CD4-positive, alpha-beta T cell treated with Interleukin-10 for 1 hour (primary cell): ENCODE measurements at places on chromosomes 7 and 10.

GRCh38 chr10:104327745-104328645 is 10.3 kb downstream of the ITPRIP start:
- DNase-seq = no peak

DNA sequence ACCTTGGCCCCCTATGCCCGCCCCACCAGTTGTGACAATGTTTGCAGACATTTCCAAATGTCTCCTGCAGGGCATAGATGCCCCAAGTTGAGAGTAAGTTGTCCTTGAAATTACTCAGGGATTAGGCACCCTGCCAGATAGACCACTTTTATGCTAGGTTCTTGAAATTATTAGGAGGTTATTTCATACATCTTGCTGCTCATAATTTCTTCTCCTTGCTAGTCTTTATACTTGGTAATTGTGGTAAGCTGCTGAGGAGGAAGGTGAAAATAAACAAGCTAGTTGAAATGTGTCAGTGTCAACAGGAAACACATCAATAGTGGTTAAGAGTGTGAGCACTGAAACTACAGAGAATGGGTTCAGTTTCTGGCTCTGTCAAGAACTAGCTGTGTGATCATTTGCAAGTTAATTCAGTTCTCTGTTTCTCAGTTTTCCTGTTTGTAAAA is 63.7 kb upstream of the AOAH start:
- DNase-seq = peak; percentile 61

DNA sequence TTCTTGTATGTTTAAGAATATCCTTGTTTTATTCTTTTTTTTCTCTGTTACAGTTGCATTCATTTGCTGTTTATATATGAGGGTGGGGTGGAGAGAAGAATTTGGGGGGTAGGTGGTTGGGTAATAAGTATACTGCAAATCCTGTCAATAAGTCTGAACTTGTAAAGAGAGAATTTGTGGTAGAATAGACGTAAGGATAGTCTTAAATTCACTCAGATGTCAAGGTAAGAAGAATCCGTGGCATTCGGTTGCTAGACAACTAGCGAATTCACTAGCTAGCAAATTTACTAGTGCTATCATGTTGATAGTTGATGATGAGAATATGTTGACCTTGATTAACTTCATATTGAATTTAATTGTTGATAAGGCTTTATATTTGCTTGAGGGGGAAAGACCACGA is 40.7 kb downstream of the RSBN1L start:
- DNase-seq = no peak

DNA sequence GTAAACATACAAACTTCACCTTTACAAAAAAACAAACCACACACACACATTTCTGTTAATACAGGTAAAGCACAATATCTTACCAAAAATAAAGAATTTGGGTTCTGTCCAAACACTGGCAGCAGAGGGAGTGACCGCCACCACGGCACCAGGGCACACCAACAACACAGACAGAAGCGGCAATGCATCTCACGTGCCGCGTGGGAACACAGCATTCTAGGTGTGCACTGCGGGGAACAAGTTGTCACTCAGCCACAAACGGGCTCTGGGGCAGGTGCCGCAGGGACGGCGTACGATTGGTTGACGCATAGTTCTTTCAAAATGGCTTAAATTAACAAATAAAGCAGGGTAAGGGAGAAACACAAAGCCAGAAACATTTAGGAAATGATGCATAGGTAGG is 22.3 kb downstream of the PDGFA start:
- no peak for DNase-seq

DNA sequence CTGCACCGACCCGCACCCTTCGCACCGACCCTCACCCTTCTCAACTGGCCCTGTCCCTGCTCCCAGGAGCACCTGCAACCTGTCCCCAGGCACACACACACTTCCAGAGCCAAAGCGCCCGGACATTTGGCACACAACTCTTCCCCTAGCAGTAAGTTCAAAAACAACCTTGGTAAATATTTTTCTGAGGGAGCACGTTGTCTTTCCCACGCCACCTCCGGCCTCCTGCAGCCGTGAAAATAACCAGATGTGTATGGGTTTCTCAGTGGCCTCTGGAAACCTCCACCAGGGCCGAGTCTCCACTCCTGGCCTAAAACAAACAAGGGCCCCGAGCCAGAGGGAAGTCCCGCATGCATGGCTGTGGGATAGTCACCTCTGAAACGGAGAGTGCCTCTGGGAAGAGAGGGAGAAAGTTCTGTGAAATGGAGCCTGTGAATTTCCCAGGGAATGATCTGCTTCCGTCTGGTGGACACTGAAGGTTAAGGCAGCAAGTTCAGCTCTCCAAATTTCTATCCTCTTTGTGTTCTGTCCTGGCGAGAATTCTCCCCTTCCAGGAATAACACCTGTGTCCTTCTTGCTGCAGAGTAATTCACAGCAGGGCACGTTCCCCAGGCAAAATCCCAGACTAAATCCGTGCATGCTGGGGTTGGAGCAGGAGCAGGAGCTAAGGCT is 15.8 kb downstream of the PODXL start:
- no peak for DNase-seq

GRCh38 chr10:57952741-57953140 is 315.0 kb downstream of the IPMK start:
- DNase-seq = no peak

- no peak for DNase-seq
Measured at GRCh38 chr7:143043391-143043790, 8.8 kb upstream of the OR6V1 start.

DNA sequence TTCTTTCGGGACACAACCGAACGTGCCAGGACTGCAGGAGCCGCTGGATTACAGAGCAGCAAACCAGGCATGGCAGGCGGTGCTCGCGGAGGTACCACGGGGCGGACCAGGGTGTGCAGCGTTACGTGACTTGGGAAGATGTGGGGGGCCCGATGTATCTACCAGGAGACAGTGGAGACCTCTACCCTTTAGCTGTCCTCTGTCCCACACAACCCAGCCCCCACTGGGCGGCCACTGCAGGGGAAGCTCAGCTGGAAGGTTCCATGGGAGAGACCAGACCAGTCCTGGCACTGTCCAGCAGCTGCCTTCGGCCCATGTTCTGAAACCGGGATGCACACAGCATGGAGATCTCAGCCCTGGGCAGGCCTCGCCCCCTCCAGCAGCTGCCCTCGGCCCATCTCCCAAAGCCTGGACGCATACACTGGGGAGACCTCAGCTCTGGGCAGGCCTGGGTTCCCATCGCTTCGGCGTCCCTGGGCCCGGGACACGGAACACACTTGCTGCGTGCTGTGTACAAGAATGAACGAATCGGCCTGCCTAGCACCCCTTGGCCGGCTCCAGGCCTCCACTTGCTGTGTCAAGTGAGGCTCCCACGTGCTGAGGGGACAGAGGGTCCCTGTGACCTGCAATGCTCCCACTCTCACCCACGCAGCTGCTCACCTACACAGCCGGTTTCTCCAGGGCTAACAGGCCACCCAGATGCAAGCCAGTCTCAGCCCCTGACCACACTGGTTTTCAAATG is 177.4 kb downstream of the ELFN1 start:
- DNase-seq = no peak

GRCh38 chr10:17074541-17074847 is 55.1 kb downstream of the CUBN start:
- DNase-seq = no peak

- no peak for DNase-seq
Measured at GRCh38 chr10:69434169-69434568, 17.1 kb upstream of the TSPAN15 start.

DNA sequence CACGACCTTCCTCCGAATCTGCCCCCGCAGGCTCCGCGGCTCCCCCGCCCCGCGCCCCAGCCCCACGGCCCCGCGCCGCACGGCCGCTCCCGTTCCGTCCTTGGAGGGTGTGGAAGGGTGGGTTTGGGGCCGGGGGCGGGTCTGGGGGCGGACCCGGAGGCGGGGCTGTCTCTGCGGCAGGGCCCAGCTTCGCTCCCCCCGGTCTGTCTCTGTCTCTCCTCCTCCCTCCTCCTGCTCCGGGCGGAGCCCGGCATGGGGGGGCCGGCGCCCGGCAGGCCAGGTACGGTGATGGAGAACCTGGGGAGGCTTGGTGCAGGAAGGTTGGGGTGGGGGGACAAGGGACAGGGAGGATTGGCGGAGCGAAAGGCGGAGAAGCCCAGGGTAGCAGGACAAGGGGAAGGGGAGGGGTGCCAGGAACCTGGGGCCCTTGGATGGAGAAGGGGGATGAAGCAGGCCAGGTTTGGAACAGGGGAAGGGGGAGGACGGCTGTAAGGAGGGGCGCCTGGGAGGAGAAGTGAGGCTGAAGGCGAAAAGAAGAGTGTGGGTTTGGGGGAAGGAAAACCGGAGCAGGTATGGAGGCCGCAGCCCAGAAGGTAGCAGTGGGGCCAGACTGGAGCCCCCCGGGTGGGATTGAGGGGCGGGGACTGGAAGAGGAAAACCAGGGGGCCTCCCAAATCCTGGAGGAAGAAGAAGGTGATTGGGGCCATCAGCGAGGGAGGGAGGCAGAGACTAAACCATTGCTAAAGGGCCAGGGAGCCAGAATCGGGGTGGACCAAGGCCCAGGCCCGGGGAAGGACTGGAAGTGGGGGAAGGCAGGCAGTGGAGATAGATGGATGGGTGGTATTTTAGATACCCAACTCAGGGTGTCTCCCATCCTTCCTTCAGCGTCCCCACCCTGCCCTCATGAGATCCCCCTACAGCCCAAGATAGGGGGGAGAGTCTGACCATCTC is at the start of gene NYAP1:
NYAP1 (plus strand) TSS at position 206 of the 951 bp plus-strand sequence. CDS start 1,385 bp downstream, outside the sequence.
- DNase-seq = peak; percentile 69

- no peak for DNase-seq
Measured at GRCh38 chr10:112966194-112966855, 16.3 kb downstream of the TCF7L2 start.

GRCh38 chr7:7499892-7500291 is 35.8 kb downstream of the COL28A1 start:
- DNase-seq = no peak

DNA sequence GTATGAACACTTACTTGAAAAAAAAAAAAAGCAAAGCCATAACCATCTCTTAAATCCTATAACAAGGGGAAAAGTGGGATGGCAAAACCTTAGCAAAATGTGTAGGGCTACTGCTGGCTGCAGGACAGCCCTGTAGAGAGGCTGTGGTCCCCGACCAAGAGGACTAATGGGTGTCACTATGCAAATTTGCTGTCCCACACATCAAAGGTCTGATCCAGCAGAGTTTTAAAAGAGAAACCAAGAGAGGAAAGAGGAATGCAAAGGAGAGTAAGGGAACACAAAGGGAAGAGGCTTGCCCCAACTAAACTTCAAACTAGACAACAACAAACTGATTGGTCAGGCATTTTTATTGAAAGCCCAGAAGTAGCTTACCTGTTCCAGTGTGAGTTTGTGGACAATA is 3.1 kb upstream of the ZNRF2 start:
- no peak for DNase-seq

DNA sequence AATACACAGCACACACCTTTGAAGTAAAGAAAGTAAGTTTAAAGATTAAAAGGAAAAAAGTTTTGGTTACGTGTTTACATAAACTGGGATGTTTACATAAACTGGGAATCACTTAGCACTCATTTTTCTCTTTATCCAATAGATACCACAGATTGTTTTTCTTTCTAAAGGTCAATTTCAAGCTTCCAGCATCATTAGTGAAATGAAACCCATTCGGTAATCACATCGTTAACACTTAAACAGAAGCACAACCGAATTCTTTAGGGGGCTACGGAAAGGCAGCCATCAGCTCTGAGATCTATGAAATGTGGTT is 1.1 kb downstream of the ODAD2 start:
- no peak for DNase-seq

DNA sequence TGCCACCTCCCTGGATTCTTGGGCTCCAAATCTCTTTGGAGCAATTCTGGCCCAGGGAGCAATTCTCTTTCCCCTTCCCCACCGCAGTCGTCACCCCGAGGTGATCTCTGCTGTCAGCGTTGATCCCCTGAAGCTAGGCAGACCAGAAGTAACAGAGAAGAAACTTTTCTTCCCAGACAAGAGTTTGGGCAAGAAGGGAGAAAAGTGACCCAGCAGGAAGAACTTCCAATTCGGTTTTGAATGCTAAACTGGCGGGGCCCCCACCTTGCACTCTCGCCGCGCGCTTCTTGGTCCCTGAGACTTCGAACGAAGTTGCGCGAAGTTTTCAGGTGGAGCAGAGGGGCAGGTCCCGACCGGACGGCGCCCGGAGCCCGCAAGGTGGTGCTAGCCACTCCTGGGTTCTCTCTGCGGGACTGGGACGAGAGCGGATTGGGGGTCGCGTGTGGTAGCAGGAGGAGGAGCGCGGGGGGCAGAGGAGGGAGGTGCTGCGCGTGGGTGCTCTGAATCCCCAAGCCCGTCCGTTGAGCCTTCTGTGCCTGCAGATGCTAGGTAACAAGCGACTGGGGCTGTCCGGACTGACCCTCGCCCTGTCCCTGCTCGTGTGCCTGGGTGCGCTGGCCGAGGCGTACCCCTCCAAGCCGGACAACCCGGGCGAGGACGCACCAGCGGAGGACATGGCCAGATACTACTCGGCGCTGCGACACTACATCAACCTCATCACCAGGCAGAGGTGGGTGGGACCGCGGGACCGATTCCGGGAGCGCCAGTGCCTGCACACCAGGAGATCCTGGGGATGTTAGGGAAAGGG is 913 bp downstream of the NPY start:
- DNase-seq = no peak

DNA sequence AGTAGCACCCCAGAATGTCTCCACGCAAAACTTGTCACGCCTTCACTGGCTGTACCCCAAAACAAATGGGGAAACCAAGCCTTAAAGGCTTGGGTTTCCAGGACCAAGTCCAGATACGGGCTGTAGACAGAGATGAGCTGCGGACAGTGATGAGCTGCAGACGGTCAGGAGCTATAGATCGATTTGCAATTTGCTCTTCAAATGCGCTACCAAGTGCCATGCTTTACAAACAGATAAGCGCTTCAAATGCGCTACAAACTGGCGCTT is 658 bp upstream of the SGCE start:
- no peak for DNase-seq
